ENCODE measurements at places on chromosomes 16 and 17. TPM values are rescaled to one million over a fixed set of nuclear protein-coding genes. Genes with fewer than 3 reads are reported as not detected.

- DNase-seq: no peak
Observed at GRCh38 chr16:86255966-86256365, 254.4 kb upstream of the FOXF1 start.

DNA sequence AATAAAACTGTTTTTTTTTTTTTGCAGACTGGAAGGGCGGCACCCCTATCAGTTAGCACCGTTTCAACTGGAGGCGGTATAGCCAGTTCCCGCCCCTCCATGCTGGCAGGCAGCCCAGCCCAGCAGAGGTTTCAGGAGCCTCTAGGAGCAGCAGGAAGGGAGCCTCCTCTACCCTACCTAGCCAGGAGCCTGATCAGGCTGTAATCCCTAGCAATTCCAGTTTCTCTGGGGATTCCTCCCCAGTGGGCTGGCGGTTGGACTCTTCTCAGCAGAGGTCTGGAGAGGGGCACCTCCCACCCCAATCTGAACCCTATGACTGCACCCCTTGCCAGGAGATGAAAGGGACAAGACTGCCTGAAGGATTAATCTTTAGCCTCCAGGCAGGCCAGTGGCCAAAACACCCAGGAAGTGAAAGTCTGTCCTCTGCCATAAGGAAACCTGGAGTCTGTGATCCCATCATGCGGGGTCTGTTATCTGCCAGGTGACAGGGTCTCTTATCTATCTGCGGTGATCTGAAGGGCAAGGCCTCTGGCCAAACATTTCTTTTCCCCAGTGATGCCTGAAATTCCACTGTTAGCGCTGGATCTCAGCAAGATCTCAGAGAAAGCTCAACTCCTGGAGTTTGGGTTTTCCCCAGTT, 4.9 kb upstream of the CDH1 start:
- DNase-seq: peak; percentile 48

CLEC19A gene
- not detected for total RNA-seq

ZNF629 gene
- 22.1 TPM for total RNA-seq

- no peak for DNase-seq
Observed at GRCh38 chr16:88750854-88751253, 34.2 kb downstream of the PIEZO1 start.

- peak; percentile 65 for DNase-seq
Observed at GRCh38 chr17:39979016-39979670, 1.5 kb upstream of the PSMD3 start.

DNA sequence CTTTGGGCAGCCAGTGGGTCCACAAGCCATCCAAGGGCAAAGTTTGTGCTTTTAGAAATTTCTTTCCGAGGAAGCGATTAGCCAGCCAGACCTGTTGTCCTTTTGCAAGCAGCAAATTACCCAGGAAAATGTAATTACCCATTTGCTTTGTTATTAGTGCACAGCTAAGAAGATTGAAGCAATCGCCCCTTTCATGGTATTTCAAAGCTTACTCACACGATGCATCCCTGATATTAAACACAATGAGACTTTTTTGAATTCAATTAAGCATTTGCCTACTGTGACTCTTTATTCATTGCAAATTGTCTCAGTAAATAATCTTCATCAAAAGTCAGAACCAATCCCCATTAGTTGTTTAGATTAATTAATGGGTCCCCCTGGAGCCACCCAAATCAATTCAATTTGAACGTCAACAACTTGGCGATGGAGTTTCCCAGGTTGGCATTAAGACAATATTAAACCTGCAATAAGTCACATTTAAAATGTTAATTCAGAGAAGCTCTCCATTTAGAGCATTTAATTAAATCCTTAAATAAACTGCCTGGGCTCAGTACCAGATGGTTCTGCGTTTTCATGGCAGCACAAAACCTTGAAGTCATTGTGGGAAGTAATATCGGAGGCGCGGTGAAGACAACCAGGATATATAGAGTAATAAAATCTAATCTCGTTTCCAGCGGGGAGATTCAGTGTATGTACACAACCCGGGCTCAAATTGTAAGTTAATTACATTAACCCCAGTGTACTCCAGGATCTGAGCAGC, 366.2 kb upstream of the TNRC6C start:
- no peak for DNase-seq

DNA sequence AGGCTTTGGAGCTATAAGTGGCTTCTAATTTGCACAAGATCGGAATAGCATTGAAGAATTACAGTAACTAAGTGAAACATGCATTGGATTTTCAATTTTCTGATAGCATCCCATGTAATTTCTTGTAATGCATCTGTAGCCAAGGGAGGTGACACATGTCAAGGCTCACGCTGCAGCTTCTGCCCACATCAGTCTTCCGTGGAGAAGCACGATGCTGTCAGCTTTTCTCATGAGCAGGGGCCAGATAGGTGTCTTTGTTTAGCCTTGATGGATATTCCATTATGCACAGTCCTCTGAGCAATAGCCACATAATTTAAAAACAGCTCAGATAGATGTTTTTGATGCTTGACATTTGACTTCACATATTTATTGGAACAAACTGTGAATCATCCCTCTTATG, 1046.9 kb upstream of the EEF2KMT start:
- DNase-seq: no peak

SCN4A gene
- total RNA-seq: not detected

KRTAP3-2 gene
- not detected for total RNA-seq

DNA sequence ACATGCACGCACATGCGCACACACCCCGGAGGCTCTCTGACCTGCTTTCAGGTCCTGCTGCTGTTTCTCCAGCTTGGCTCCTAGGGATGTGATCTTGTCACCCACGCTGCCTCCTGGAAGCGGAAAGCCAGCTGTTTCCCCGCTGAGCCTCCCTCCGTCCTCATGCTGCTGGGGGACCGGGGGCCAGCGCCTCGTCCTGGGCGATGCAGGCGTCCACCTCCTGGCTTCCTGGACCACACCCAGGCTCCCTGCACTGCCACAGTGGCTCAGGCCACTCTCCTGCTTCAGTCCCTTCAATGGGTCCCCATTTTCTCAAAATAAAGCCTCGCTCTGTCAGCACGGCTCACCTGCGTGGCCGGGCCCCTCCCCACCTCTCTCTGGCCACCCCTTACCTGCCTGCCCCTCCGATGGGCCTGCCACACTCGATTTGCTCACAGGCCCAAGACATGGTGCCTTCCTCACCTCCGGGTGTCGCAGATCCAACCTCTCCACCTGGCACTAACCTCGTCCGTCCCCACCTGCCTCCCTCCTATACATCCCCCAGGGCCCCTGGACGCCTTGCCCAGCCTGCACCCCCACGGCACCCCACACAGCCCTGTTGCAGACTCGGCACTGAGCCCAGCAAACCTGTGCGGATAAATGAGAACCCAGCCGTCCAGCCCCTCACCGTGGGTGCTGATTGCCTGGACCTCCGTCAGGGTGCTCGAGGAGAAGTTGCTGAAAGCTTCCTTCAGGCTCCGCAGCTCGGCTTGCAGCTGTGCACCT, 6.6 kb downstream of the ASGR2 start:
- DNase-seq: no peak

- no peak for DNase-seq
Observed at GRCh38 chr16:54409982-54410381, 123.4 kb upstream of the IRX3 start.

ZP2 gene
- not detected for total RNA-seq

KRTAP4-6 gene
- not detected for total RNA-seq

- peak; percentile 93 for DNase-seq
Observed at GRCh38 chr17:48505788-48506187, 25.0 kb downstream of the HOXB1 start.

DNA sequence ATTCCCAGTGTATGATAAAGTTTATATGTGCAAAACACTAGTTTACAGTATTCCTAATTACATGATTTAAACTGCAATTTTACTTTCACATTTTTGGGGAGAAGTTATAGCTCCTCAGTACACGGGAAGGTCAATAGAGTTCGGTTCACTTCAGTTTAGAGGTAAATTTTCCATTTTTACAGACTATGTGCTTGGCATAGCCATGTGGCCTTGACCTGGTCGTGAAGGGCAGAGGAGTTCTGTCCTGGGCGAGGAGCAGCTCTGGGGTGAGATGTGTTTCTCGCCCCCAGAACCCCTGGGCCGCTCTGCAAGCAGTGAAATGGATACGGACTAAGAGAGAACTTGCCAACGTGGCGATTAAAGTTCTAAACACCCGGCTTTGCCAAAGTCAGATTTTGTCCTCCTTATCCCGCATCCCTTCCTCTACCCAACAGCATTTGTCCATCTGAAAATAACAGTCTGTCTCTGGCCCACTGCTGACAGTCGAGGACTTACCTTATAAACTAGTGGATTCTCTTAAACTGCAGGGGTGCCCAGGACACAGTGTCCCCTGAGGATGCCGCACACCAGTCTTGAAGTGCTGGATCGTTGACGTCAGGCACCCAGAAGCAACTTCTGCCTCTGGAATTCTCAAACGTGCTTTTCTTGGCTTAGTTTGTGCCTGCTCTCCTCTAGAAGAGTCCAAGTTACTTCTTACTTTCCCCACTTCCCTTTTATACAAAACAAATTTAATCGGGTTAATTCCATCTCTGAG, 1.5 kb upstream of the SIAH1 start:
- no peak for DNase-seq

- DNase-seq: no peak
Observed at GRCh38 chr16:65917466-65917865, 449.0 kb upstream of the CDH5 start.

- DNase-seq: no peak
Observed at GRCh38 chr17:77929180-77929564, 29.3 kb upstream of the TNRC6C start.

- peak; percentile 27 for DNase-seq
Observed at GRCh38 chr16:15907863-15908478, 19.6 kb upstream of the CEP20 start.

DNA sequence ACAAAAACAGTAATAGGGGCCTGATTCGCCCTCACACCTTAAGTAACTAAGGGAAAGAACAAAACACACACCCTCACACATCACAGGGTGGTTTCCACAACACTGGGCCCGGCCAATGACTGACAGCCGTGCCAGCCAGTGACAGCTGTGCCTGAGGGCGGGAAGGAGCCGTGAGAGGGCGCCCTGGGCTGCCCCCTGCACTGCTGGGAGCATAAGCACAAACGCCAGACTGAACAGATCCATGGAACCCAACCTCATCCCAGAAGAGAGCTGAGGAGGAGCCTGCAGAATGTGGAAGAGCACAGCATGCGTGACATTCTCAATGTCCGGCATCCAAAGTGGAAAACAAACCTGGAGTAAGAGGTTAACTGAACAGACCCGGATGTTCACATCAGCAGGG, 16.0 kb downstream of the CSNK1D start:
- peak; percentile 54 for DNase-seq

DNA sequence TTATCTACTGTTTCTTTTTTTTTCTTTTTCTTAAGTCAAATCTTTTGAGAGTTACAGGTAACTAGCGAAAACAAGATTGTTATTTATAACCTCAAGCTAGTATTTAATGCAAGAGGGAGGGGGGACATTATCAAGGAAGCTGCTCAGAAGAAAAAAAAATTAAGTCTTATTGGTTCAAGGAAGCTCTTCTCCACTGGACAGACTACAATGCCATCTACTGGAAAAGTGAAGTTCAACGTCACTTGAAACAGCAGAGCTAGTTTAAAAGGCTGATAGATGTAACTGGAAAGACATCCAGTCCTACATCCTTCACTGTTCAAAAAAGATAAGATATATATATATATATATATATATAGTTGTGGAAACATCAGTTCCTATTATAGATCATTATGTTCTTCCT, 418.0 kb upstream of the PSMD7 start:
- peak; percentile 77 for DNase-seq

CA10 gene
- total RNA-seq: not detected

- no peak for DNase-seq
Observed at GRCh38 chr17:31919802-31920525, 16.8 kb upstream of the SUZ12 start.

- peak; percentile 95 for DNase-seq
Observed at GRCh38 chr17:56108811-56109284, 44.4 kb upstream of the ANKFN1 start.

GRCh38 chr17:22221344-22221743, 529.0 kb downstream of the KCNJ18 start:
- DNase-seq: no peak

DNA sequence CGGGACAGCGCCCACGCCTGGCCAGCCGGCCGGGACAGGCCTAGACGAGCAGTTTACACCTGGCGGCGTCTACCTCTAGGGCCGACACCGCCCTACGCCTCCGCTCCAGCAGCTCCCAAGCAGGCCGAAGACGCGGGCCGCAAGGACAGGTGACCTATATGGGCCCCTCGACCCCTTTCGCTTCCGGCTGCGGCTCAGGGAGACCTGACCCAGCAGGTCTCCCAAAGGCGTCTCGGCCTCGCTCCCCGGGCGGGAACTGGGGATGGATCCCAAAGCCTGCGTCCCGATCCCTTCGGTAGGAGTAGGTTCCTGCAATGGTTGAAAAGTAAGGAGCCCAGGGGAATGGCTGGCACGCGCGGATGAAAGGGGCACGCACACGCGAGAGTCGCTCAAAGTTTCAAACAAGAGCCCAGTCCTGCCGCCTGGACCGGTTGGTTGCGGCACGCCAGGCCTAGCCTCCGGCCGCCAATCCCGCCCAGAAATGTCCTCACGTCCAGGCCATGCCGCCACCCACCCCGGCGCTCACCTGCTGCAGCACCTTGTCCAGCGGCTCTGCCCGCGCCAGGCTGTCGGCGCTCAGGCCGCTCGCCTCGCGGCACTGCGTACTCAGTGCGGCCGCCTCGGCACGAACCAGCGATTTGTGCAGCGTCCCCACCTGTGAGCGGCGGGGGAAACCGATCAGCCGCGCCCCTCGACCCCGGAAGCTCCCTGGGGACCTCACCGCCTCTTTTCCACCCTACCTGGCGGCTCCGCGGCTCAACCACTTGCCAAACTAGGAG, 630 bp downstream of the ESRP2 start:
- DNase-seq: no peak

MT2A gene
- total RNA-seq: 146 TPM

GRCh38 chr17:11324021-11324420, 83.0 kb downstream of the SHISA6 start:
- no peak for DNase-seq

RCVRN gene
- total RNA-seq: not detected

GRCh38 chr17:55776271-55776670, 25.4 kb downstream of the PCTP start:
- DNase-seq: no peak

- no peak for DNase-seq
Observed at GRCh38 chr16:27641260-27641659, 91.3 kb downstream of the KATNIP start.

DNA sequence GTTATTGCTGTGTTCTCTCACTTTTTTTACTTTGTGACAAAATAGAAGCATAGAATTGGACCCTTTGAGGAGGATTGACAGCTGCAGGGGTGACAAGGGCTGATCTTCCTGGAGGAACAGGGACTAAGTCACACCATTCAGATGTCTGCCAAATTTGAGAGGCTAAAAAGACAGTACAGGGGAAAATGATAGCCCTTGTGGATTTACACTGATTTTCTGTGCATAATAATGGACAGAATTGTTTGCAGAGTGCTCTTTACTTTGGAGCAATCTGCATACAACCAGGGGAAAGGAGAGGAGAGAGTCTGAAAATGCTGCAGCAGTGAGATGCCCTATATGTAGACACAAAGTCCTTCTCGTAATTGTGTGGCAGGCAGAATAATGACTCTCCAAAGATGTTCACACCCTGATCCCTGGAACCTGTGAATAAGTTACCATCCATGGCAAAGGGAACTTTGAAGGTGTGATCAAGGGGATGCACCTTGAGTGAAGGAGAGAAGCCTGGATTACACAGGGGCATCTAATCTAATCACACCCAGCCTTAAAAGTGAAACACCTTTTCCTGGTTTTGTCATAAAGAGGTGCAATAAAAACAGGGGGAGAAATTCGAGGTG, 221.4 kb upstream of the CPHXL start:
- no peak for DNase-seq

- no peak for DNase-seq
Observed at GRCh38 chr17:80787881-80788280, 203.8 kb upstream of the CHMP6 start.

All from renal cortical epithelial cell (primary cell).